ENCODE measurements at places on chromosomes 7 and 10. TPM values are rescaled to one million over a fixed set of nuclear protein-coding genes. Genes with fewer than 3 reads are reported as not detected.

The HABP2 gene
- not detected for total RNA-seq

The FAM20C gene
- 90.8 TPM for total RNA-seq

The DCLRE1C gene
- total RNA-seq: 8.6 TPM

The TMEM213 gene
- not detected for total RNA-seq

The CALCR gene
- total RNA-seq: not detected

The GPC2 gene
- total RNA-seq: not detected

The TSPAN12 gene
- total RNA-seq: 28.9 TPM

The DLX6 gene
- total RNA-seq: not detected

The TMEM225B gene
- total RNA-seq: 0.43 TPM

- H3K27ac ChIP-seq: no peak overlapping the region
- no peaks in the 10 kb centered on the region for H3K27me3 ChIP-seq
- no peaks in the 10 kb centered on the region for H3K4me1 ChIP-seq
- DNase-seq: no peak
- no peaks in the 10 kb centered on the region for H3K36me3 ChIP-seq
These were observed 429.1 kb downstream of the KIF20B start for GRCh38 chr10:90130321-90131086.

- no peaks in the 10 kb centered on the region for H3K36me3 ChIP-seq
- H3K27me3 ChIP-seq: no peaks in the 10 kb centered on the region
- peaks cover 54% of the 10 kb centered on the region for H3K4me1 ChIP-seq
- peak overlapping the region; percentile 95 for H3K27ac ChIP-seq
- DNase-seq: no peak
These were observed 44.2 kb downstream of the BPGM start for GRCh38 chr7:134690614-134691504.

- H3K36me3 ChIP-seq: no peaks in the 10 kb centered on the region
- H3K27me3 ChIP-seq: no peaks in the 10 kb centered on the region
- H3K4me1 ChIP-seq: no peaks in the 10 kb centered on the region
- H3K4me3 ChIP-seq: no peak overlapping the region
- no peak overlapping the region for H3K27ac ChIP-seq
- DNase-seq: no peak
These were observed 14.8 kb downstream of the CHAT start for GRCh38 chr10:49628599-49628998.

DNA sequence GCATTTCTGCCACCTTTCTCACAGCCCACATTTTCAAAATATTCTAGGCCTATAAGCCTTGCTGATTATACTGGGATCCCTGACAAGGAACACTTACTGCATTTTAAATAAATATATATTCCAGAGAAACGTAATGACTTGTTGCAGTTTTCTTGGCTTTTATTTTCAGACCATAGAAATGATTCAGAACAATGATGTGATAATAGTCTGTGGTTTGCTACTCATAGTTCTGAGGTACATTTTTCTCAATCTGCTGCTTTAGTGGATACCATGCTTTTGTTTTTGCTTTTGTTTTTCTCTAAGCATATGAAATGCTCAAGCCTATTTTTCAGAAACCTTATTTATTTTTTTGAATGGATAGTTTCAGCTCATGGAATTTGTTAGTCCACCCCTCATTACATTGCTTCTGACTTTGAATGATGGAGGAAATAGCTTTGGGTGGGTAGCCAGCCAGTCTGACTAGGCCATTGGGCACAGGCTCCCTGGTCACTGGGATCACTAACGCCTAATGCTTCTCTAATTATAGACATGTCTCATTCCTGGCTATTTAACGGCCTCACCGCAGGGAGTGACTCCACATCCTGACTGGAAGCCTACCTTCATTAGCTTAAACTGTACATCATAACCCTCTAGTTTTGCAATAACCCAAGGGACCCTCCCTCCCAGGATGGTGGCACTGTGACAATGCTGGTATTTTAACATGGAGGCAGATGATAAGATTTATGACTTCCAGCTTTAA, 66.1 kb downstream of the MBL2 start:
- no peak overlapping the region for H3K27ac ChIP-seq
- DNase-seq: no peak
- no peaks in the 10 kb centered on the region for H3K27me3 ChIP-seq
- no peaks in the 10 kb centered on the region for H3K4me1 ChIP-seq
- H3K4me3 ChIP-seq: no peak overlapping the region
- no peaks in the 10 kb centered on the region for H3K36me3 ChIP-seq

DNA sequence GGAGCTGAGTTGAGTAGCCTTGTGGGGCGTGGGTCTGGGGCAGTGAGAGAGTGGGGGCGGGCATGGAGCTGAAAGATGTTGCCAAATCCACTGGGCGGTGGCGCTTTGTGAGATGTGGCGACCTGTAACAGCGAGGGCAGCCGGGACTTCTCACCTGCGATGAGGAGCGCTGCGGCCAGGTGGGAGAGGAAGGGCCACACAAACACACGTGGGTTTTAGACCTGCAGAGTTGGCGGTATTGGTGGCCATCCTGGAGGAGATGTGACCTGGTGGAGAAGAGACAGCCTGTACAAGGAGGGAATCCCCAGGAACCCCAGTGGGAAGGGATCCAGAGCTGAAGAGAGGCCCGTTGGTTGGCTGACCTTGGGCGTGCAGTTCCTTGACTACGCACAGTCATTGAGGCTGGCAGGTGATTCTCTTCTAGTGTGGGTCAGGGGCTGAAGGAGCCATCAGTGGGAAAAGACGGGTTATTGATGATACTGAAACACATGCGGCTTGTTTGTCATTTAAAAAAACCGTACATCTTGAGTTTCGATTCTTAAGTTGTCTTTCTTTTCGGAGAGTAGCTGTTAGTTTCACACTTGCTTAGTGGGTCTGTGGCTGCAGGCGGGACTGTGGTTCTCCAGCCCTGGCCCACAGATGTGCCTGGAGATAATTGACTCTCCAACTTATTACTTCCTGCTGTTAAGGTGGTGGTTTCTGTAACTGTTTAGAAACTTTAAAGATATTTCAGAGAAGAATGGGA, 2.4 kb downstream of the CHST12 start:
- H3K4me3 ChIP-seq: peak overlapping the region; percentile 99
- DNase-seq: no peak
- no peak overlapping the region for H3K27ac ChIP-seq

- no peaks in the 10 kb centered on the region for H3K36me3 ChIP-seq
- H3K4me3 ChIP-seq: peak within 1 kb of the TSS; percentile 85
- peak within 1 kb of the TSS; percentile 95 for H3K27ac ChIP-seq
These were observed at the start of gene GSDME for GRCh38 chr7:24757353-24758275. Gene GSDME (minus strand): TSS chr7:24757464. CDS start chr7:24749774, 7,690 bp downstream.

DNA sequence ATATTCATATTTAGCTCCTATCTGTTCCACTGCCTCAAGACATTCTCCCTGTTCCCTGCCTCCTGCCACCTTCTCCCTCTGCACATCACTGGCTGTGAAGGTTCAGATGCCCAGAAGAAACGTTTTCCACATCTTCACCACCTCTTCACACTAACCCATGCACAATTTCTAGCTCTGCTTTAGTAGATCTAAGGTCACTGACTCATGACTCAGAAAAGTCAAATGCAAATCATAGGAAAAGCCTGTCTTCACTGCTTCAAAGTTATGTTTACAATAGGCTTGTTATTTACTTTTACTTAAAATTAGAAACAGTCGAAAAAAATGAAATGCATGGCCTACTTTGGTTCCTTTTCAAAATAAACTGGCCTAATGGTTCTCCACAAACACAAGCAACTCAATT, 2.5 kb downstream of the SCRN1 start:
- peaks cover 9% of the 10 kb centered on the region for H3K4me1 ChIP-seq
- no peak for DNase-seq
- H3K36me3 ChIP-seq: no peaks in the 10 kb centered on the region

GRCh38 chr10:89032141-89032891, 41.7 kb downstream of the FAS start:
- no peak overlapping the region for H3K27ac ChIP-seq
- no peaks in the 10 kb centered on the region for H3K36me3 ChIP-seq
- no peaks in the 10 kb centered on the region for H3K4me1 ChIP-seq
- no peak overlapping the region for H3K4me3 ChIP-seq
- no peak for DNase-seq

GRCh38 chr10:20877986-20878983, 18.8 kb downstream of the NEBL start:
- H3K27ac ChIP-seq: no peak overlapping the region
- no peak for DNase-seq
- H3K4me3 ChIP-seq: no peak overlapping the region
- no peaks in the 10 kb centered on the region for H3K4me1 ChIP-seq

- H3K36me3 ChIP-seq: no peaks in the 10 kb centered on the region
- no peaks in the 10 kb centered on the region for H3K4me1 ChIP-seq
- no peak for DNase-seq
- no peaks in the 10 kb centered on the region for H3K27me3 ChIP-seq
- H3K27ac ChIP-seq: no peak overlapping the region
These were observed 935 bp downstream of the MMP21 start for GRCh38 chr10:125774581-125775191.

GRCh38 chr10:68327889-68328786, 3.7 kb upstream of the HNRNPH3 start:
- no peak for DNase-seq
- H3K36me3 ChIP-seq: no peaks in the 10 kb centered on the region
- H3K27ac ChIP-seq: peak overlapping the region; percentile 100
- no peaks in the 10 kb centered on the region for H3K27me3 ChIP-seq
- no peak overlapping the region for H3K4me3 ChIP-seq

GRCh38 chr10:33101392-33101787, 143.4 kb upstream of the ITGB1 start:
- no peak overlapping the region for H3K4me3 ChIP-seq
- H3K4me1 ChIP-seq: no peaks in the 10 kb centered on the region
- H3K27ac ChIP-seq: no peak overlapping the region
- no peaks in the 10 kb centered on the region for H3K27me3 ChIP-seq
- no peak for DNase-seq
- H3K36me3 ChIP-seq: no peaks in the 10 kb centered on the region

DNA sequence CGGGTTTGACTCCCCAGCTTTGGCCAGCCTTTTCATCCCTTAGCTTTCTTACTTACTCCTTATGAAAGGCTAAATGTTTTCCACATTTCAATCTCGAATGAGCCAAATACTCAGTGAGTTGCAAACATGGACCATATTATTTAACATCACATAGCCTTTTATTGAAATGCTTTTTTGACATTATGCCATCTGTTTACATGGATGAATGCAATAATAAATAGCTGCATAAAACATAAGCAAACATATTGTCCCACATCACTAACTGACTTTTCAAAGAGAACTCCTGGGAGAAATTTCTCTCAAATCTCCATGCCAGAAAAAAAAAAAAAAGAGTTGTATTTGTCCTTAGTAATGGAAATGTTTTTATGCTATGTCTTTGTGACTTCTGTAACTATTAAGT, 134.9 kb downstream of the LSMEM1 start:
- DNase-seq: no peak
- H3K4me3 ChIP-seq: no peak overlapping the region
- H3K4me1 ChIP-seq: no peaks in the 10 kb centered on the region
- H3K36me3 ChIP-seq: no peaks in the 10 kb centered on the region

GRCh38 chr10:35885076-35885475, 243.0 kb upstream of the FZD8 start:
- no peaks in the 10 kb centered on the region for H3K36me3 ChIP-seq
- H3K27me3 ChIP-seq: no peaks in the 10 kb centered on the region
- H3K4me1 ChIP-seq: no peaks in the 10 kb centered on the region
- H3K4me3 ChIP-seq: no peak overlapping the region
- H3K27ac ChIP-seq: no peak overlapping the region

DNA sequence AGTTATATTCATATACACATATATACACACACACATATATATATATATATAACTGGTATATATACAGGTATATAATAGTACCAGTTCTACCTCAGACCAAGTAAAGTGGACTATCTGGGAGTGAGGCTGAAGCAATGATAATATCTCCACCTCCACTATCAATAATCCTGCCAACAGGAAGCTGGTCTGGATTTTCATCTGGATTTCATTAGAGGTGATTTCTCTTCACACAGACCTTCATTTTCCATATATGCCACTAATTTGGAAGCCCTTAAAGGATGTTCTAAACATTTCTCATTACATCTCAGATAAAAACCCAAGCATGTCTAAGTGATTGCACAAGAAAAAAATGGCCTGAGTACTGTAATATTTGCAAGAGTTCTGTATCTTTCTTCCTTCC, 1.7 kb upstream of the SLC35B4 start:
- no peaks in the 10 kb centered on the region for H3K36me3 ChIP-seq
- DNase-seq: no peak
- no peaks in the 10 kb centered on the region for H3K4me1 ChIP-seq
- no peaks in the 10 kb centered on the region for H3K27me3 ChIP-seq
- no peak overlapping the region for H3K4me3 ChIP-seq
- no peak overlapping the region for H3K27ac ChIP-seq

DNA sequence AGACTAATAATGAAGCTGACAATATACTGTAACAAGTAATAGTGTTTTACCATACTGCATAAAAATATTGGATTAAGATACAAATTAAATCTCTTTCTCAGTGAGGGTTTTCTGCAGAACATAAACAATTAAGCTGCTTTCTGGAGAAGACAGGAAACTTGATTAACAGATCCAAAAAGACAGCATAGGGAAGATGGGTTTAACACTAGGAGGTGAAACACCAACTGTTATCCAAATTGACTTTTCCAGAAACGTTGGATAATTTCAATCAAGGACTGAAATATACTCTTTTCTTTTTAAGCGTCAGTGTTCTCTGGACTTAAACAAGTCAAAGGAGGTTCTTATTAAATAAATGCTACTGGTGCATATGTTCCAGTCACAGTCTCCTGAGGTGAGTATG, 45.3 kb upstream of the IMMP2L start:
- no peak overlapping the region for H3K4me3 ChIP-seq
- no peaks in the 10 kb centered on the region for H3K36me3 ChIP-seq
- H3K4me1 ChIP-seq: no peaks in the 10 kb centered on the region

DNA sequence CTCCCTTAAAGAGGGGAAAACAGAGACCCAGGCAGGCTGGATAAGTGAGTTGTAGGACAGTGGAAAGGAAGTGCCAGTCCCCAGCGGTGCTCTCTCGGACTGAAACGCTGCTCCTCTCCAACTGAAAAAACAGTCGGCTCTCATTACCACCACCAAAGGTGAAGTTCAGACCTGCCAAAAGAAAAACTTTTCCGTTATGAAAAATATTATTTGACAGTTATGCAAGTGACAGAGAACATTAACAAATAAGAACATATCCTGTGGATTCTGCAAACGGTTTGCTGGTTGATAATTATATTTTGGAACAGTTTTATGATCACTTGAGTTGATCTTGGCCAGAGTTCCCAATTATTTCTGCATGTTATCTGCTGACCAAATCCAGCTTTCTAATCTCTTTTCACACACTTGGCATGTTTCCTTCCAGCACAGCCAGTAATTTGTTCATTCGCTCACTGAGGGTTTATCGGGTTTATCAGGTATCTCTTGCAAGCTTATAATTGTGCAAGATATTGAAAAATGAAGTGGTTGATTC, 82.6 kb downstream of the PTPRE start:
- H3K4me1 ChIP-seq: peaks cover 21% of the 10 kb centered on the region
- H3K27ac ChIP-seq: no peak overlapping the region
- H3K4me3 ChIP-seq: no peak overlapping the region
- H3K27me3 ChIP-seq: no peaks in the 10 kb centered on the region
- no peaks in the 10 kb centered on the region for H3K36me3 ChIP-seq
- peak; percentile 48 for DNase-seq

- no peak for DNase-seq
- no peaks in the 10 kb centered on the region for H3K36me3 ChIP-seq
- H3K27ac ChIP-seq: no peak overlapping the region
- H3K4me1 ChIP-seq: no peaks in the 10 kb centered on the region
- H3K4me3 ChIP-seq: no peak overlapping the region
These were observed 691.0 kb upstream of the LRRTM3 start for GRCh38 chr10:66234872-66235271.

GRCh38 chr10:122157451-122157850, 113.6 kb upstream of the BTBD16 start:
- H3K4me3 ChIP-seq: no peak overlapping the region
- H3K27me3 ChIP-seq: no peaks in the 10 kb centered on the region
- peaks cover 12% of the 10 kb centered on the region for H3K4me1 ChIP-seq
- no peak for DNase-seq

GRCh38 chr10:116783011-116783655, 40.8 kb upstream of the HSPA12A start:
- H3K4me1 ChIP-seq: no peaks in the 10 kb centered on the region
- H3K27ac ChIP-seq: no peak overlapping the region
- H3K27me3 ChIP-seq: no peaks in the 10 kb centered on the region
- H3K36me3 ChIP-seq: no peaks in the 10 kb centered on the region
- no peak for DNase-seq
